Sigmoid colon (tissue), 7 donors: ENCODE measurements at places on chromosomes 5 and 9. TPM values are rescaled to one million over a fixed set of nuclear protein-coding genes. Genes with fewer than 3 reads are reported as not detected.
A peak's percentile ranks its signal among the peaks of the same experiment; 100 is the strongest.

ZFP2 gene
- total RNA-seq, result 5.4 TPM

FYB1 gene
- 13.7 TPM for total RNA-seq

BHMT2 gene
- 12.1 TPM for total RNA-seq

ZNF883 gene
- total RNA-seq, result 0.54 TPM

ADAMTS16 gene
- under 0.01 TPM for total RNA-seq

IRX2 gene
- not detected for total RNA-seq

F2RL2 gene
- total RNA-seq, result 1.4 TPM

CYLC2 gene
- not detected for total RNA-seq

FAM114A2 gene
- 25.5 TPM for total RNA-seq

DNA sequence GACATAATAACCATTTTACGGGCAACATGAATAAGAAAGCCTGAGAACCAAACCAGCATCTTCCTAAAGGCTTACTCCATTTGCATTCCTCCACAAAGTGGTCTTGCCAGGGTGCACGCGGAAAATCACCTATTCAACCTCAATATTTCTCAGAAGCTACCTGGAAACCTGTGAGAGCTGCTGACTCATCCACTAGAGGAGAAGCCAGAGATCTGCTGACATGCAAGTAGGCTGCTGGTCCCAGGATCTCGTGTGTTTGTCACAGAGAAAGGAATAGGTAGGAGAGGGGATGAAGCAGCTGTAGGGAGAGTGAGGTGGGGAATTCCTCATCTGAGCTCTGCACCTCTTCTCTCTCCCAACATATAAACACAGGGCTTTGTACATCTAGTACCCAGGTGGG, 138.1 kb downstream of the ADAMTS12 start:
- no peak for DNase-seq

GRCh38 chr5:40555886-40556285, 123.8 kb upstream of the PTGER4 start:
- DNase-seq, result no peak

GRCh38 chr5:763397-763796, 21.1 kb downstream of the ZDHHC11B start:
- DNase-seq, result peak; percentile 35

DNA sequence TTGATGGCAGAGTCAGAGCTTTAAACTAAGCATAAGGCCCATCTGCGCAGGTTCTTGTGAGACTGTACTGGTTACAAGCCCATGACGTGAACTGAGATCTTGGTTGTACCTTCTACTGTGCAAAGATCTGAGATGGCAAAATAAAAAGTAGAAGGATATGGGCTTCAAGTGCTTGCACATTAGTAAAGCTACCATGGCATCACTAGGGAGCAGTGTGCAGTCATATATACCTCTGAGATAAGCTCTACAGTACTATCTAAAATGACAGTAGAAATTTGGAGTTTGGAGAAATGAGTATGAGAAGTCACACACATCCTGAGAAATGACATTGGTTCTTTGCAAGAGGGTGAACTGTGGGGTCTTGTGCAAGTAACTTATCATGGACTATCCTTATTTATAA, 408.2 kb upstream of the PRR16 start:
- DNase-seq, result no peak

DNA sequence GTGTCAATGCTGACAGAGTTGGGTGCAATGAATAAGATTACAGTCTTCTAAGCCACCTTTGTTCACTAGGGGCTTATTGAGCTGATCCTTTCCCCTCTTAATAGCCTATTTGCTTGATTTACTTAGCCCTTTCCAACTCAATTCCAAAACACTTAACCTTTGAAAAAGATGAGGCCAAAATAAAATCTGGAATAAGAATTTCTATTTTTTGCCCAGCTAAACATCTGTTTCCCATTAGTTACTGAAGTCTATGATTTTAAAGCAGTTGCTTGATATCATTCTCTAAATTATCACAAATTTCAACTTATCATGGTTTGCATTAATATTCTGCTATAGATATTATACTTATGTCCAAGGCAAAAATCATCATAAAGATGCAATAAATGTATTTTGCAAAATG, 1272.0 kb upstream of the ACO1 start:
- DNase-seq, result no peak

DNA sequence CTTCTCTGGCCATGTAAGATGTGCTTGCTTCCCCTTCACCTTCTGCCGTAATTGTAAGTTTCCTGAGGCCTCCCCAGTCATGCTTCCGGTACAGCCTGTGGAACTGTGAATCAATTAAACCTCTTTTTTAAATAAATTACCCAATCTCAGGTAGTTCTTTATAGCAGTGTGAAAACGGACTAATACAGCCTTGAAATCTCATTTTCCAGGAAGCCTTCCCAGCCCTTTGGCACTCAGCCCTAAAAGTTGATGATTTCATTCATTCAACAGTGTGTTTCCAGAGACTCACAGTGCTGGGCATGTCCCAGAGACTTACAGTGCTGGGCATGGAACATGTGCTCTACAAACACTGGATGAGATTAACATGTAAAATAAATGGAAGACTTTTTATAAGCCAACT, 135.8 kb downstream of the DCP2 start:
- no peak for DNase-seq

DNA sequence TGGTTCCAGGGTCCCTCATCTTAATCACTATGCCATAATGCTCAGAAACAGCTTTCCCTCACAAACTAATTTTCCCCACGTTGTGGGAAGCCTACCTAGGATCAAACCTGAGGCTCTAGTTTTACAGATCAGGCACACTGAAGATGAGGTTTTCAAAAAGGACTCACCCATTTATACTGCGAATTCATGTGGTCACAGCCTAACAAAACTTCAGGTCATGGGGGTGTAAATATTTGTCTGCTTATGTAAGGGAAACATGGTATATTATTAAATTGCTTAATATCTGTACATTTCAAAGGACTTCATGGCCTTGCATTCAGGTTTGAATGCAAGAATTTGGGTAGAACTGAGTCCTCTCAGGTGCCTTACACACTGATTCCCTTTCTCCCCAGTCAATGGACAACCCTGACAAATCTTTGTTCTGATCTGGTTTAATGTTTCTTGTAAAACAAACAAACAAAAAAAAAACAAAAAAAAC, 12.1 kb downstream of the ZFAND5 start:
- DNase-seq, result no peak

GRCh38 chr9:79574781-79575180, 3.0 kb downstream of the TLE4 start:
- DNase-seq, result no peak

DNA sequence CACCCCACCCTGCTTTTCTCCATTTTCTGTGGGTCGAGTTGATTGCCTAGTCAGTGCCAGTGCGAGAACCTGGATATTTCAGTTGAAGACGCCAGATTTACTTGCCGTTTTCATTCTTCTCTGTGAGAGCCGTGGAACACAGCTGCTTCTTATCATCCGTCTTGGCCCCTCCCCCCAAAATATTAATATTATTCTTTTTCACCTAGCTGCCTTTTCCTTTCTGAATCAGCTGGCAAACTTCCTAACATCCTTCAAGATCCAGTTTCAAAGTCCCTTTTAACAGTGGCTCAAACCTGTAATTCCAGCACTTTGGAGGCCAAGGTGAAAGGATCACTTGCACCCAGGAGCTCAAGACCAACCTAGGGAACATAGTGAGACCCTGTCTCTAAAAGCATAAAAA, 117.1 kb upstream of the RASA1 start:
- DNase-seq, result no peak

DNA sequence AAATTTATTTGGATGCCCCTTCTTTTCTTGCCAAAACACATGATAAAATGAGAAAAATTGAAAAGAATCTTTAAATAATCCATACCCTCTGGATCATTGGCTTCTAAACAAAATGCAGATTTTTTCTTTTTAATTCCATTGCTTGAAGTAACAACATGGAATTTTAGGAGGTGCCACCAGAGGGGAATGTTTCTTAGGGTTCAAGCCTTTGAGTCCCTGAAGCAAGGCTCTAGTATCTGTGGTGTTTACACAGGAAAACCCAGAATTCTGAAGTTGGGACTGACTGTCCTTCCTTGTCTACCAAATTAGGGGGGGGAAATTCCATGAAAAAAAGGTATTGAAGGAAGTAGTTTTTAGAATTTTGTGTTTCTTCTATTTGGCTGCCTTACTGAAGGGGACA, 69.4 kb downstream of the LMNB1 start:
- DNase-seq, result no peak

GRCh38 chr5:78659114-78659513, 10.5 kb upstream of the LHFPL2 start:
- DNase-seq, result no peak

DNA sequence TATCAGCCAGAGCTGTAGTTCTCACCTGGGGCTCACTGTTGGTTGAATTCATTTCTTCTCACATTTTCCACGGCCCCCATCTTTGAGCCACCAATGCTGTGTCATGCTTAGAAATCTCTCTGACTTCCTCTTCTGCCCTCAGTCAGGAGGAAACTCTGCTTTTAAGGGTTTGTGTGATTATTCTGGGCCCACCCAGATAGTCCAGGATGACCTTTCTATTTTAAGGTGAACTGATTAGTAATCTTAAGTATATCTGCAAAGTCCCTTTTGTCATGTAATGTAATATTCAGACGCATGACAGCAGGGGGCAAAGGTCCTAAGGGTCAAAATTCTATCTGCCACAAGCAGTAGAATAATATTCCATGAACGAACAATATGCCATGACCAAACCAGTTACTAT, 88.4 kb downstream of the AK8 start:
- no peak for DNase-seq

GRCh38 chr5:73419465-73420390, 28.8 kb downstream of the FOXD1 start:
- DNase-seq, result no peak

DNA sequence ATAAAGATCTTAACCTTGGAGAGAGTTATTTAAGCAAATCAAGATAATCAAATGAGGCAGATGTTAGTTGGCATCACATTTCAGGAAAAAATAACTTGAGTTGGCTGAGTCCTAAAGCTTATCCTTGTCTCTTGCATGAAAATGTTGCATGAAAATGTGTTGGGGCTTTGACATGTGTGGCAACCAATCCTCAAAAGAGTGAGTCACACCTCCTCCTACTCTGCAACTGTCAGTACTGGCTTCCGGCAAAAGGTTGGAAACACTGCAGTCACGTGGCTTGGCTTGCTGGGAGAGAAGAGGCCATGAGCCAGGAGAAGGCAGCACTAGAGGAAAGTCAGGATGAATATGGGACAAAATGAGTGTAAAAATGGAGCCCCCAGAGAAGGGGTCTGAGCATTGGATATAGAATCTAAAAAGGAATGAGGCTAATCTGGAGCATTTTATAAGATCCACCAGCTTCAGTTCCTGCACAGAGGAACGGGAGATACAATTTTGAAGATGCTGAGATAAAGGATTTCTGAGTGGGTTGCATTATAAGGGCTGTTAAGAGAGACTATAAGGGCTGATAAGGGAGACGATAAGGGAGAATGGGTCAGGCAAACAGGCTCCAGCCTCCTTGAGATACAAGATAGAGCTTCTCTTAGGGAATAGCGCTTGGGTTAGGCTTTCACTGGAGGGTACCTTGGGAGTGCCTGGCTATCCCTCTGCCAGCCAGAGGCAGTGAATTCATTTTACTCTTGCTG, 43.1 kb downstream of the SPATA31D1 start:
- DNase-seq, result peak; percentile 76

DNA sequence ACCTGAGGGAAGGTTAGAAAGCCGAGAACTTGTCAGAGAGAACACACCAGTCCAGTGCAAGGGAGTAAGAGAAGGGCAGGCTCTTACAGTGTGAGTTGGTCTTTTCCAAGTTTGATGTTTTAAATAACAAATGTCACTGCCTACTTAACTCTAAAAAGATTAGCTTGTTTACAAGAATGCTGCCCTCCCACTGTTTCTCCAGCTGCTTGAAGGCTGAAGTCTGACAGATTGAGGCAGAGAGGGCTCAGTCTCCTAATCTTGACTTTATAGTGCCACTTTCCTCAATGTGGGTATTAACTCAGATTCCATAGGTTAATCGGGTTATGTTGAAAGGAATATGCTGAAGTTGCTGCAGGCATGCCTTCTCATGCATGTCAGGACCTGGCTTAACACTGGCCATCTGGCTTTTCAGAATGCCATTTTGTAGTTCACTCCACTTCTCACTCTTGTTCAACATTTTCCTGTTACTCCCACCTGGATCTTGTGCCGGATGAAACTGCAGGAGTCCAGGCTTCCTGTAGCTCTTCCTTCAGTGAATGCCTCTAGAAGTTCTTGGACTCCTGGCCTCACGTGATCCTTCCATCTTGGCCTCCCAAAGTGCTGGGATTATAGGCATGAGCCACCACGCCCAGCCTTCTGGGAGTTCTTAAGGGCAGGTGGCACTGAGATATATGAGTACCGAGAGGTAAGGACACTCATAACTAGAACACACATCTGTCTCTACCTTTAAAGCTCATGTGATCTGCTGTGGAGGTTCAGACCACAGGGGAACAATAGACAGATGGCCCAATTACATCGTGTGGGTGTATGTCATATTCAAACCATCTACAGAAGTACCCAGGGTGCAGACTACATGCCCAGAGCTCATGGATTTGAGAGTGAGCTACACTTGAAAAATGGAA, 249.7 kb downstream of the ARHGAP26 start:
- no peak for DNase-seq

DNA sequence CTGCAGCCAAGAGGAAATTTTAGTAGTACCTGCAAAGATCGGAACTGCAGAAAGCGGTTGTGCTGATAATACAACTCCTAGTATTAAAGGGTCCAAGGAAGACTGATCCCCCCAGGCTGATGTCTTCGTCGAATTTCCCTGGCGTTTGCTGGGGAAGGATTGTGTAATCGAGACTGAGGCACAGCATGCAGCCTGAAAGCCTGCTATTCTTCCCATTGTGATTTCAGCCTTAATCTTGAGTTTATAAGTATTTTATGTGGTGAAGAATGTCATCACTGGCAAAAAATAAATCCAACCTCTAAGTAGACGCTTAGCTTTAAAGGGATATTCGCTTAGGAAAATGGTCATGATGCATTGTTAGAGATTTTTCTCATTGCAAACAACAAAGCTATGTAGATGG, 21.3 kb upstream of the LMX1B start:
- DNase-seq, result no peak

DNA sequence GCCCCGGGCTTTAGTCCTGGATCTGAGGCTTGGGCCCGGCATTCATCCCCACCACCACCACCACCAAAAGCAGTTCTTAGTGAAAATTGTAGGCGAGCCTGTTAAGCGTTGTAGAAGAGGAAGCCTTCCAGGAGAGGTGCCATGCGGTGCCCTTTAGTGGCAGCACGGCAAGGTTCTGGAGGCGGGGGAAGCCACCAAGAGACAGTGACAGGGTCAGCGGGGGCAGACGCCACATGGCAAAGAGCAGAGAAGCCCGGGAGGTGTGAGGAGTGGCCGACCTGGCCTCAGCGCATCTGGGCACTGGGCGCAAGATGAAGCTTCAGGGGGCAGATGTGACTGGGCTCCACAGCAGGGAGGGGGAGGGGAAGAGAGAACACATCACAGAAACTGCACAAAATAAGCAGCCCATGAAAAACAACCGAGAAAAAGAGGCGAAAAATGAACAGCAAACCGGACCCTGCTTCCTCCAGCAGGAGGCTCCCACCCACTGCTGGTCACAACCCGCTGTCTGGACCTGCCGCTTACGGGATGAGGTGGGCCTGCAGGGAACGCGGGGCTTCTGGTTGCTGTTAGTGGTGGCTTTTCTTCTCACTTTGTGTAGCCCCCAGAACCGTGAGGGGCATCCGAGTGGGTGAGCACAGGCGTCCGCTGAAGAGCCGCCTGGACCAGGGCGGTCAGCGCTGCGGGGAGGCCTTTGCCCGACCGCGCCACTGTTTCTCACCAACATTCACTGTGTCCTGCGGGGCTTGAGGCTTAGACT, 4.3 kb downstream of the LRRC14B start:
- DNase-seq, result peak; percentile 52
